Activated CD4-positive, alpha-beta memory T cell treated with anti-CD3 and anti-CD28 coated beads, Interleukin-2, amount 10 ng/mL, durations not matched to agents 7 days and 5 days (primary cell): ENCODE measurements at places on chromosomes 11 and 22.

- no peaks in the 10 kb centered on the region for H3K36me3 ChIP-seq
- H3K4me3 ChIP-seq = no peak overlapping the region
- no peak for DNase-seq
- peaks cover 11% of the 10 kb centered on the region for H3K4me1 ChIP-seq
These were observed 7.2 kb downstream of the RAB36 start for GRCh38 chr22:23152238-23153114.

- no peak overlapping the region for H3K4me3 ChIP-seq
- peaks cover 3% of the 10 kb centered on the region for H3K27me3 ChIP-seq
- no peaks in the 10 kb centered on the region for H3K36me3 ChIP-seq
- no peak overlapping the region for H3K27ac ChIP-seq
These were observed 122.7 kb downstream of the BUD13 start for GRCh38 chr11:116650052-116650451.

DNA sequence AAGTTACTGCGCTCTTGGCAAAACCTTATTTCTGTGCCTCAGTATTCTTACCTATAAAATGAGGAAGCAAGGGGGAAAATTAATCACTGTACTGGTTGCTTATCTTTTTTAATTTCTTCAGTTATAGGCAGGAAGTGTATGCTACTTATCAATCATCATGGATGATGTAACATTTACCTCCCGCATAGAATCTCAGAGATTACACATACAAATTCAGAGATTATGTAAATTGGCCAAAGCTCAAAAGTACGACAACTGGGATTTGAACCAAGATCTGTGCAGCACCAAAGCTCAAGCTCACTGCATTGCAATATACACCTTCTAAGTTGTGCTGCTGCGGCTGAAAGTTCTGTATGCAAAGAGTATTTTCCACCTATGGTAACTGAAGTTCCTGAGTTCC, 83.0 kb downstream of the PDHX start:
- H3K4me3 ChIP-seq = no peak overlapping the region
- no peak overlapping the region for H3K27ac ChIP-seq
- H3K36me3 ChIP-seq = peaks cover 2% of the 10 kb centered on the region
- peaks cover 35% of the 10 kb centered on the region for H3K4me1 ChIP-seq
- peaks cover 1% of the 10 kb centered on the region for H3K27me3 ChIP-seq

GRCh38 chr11:11436715-11437313, 83.8 kb upstream of the CSNK2A3 start:
- H3K36me3 ChIP-seq = no peaks in the 10 kb centered on the region
- no peak overlapping the region for H3K27ac ChIP-seq
- no peak overlapping the region for H3K4me3 ChIP-seq

DNA sequence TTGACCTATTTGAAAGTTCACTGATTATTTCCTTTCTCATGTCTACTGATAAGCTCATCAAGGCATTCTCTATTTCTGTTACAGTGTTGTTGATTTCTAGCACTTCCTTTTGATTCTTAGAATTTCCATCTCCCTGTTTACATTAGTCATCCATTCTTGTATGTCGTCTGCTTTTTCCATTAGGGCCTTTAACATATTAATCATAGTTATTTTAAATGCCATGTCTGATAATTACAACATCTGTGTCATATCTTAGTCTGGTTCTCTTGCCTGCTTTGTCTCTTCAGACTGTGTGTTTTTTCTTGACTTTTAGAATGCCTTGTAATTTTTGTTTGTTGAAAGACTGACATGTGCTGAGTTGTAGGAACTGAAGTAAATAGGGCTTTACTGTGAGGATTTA, 602.1 kb downstream of the SOX6 start:
- no peak overlapping the region for H3K4me3 ChIP-seq
- H3K27me3 ChIP-seq = no peaks in the 10 kb centered on the region
- no peak overlapping the region for H3K27ac ChIP-seq
- no peaks in the 10 kb centered on the region for H3K36me3 ChIP-seq
- H3K4me1 ChIP-seq = no peaks in the 10 kb centered on the region
- no peak for DNase-seq

DNA sequence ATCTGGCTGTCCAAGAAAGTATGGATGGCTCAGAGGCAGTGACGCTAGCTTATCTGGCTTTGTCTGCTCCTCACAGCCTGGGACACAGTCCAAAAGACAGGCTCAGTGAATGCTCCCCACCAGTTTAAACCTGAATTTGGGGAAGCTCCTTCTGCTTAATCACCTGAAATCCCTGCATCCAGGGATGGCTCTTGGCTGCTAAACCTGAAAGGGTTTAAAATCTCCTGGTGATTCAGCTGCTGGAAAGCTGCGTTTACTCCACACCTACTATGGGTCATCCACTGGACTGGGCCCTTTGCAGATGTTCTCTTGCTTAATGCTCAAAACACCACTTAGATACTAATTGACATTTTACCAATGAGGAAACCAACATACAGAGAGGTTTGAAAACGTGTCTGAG, 302.0 kb upstream of the NARS2 start:
- H3K4me3 ChIP-seq = no peak overlapping the region
- no peak overlapping the region for H3K27ac ChIP-seq
- H3K27me3 ChIP-seq = no peaks in the 10 kb centered on the region
- H3K36me3 ChIP-seq = no peaks in the 10 kb centered on the region
- DNase-seq = no peak
- H3K4me1 ChIP-seq = no peaks in the 10 kb centered on the region
